Naive thymus-derived CD8-positive, alpha-beta T cell (primary cell): ENCODE measurements at places on chromosomes 2 and 18.

GRCh38 chr2:147560810-147561535 is 283.9 kb upstream of the ACVR2A start:
- DNase-seq, result no peak

DNA sequence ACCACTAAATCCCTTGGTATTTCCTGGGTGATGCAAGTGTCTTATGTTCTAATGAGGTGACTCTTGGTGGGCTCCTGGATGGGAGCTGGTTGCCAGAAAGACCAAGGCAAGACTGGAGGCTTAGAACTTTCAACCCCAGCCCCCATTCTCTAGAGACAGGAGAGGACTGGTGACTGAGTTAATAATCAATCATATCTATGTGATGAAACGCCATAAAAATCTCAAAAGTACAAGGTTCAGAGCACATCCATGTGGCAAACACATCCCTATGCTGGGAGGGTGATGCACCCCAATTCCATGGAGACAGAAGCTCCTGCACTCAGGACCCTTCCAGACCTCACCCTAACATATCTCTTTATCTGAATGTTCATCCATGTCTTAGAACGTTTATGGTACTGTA is 139.5 kb upstream of the LINC00305 start:
- DNase-seq, result no peak

- no peak for DNase-seq
Observed at GRCh38 chr18:75926811-75927210, 499.3 kb upstream of the SMIM21 start.

DNA sequence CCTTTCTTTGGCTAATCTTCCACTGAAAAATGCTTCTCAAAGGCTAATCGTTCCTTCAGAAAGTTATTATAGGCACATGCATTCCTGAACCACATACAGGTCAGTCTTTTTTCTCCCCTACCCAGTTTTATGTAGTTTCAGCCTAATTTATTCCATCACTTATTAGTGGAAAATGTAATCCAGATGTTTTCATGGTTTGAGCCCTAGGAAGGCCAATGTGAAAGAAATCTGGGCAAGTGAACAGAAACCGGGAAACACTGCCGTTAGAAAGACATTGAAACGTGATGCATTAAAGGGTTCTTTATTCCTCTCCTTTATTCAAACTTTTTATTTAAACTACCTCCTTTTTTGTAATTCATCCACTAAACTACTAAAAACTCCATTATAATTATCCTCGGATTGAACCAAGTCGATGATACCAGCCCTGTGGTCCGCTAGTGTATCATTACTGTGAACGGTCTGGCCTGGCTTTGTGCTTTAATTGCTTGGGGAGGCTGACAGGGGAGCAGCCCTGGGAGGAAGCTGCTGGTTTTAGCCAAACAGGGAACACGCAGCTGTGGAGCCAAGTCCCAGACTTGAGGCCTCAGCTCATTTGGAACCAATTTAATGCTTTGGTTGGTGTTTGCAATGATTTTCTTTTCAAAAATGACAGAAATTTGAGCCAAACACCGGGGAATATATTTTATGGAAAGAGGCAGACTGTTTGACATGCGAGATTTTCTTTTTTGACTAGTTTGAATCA is 149.2 kb downstream of the ARHGAP28 start:
- no peak for DNase-seq

DNA sequence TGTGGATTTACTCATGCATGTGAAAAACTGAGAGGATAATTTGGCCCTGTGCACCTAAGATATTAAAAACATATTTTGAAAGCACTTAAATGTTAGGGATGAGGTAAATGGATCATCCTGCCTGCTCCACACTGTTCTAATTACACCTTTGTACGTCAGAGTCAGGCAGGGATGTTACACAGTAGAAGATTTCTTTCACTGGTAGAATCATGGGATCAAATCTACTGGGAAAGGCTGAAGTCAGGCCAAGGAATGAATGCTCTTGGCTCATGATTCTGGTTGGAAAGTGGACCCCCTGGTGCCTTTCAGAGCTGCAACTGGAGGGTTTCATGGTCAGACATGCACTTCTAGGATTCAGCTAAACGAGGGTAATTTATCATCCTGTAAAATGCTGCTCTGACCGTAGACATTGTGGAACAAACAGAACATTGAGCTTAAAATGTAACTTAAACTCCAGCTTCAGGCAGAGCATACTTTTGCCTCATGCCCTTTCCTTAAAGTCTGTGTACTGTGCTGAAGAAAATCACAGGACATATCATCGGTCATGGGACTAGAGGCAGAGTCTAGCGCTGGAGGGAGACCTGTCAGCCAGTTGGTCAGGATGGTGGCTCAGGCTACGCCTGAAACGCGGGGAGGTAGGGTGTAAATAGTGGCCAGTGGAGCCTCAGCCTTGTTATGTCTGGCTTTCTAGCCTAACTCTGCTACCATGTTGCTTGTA is 4.9 kb downstream of the KCNE4 start:
- no peak for DNase-seq

DNA sequence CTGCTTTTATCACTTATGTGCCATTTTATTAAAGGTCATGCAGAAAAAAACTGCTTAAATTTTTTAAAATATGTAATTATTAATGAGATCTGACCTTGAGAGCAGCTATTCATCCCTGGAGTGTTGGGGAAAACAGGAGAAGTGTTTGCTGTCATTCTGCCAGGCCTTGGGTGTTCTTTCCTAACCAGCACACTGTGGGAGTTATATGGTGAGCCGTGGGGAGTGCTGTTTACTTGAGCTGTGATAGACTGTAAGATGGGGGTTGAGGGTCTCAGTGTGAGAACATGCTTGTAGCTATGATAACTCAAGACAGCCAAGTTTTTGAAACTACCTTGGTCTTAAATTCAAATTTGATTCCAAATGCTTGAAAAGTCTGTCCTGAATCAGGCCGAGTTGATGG is 101.3 kb upstream of the ARHGAP28 start:
- DNase-seq, result no peak

- DNase-seq, result no peak
Observed at GRCh38 chr18:12628706-12629702, 28.9 kb downstream of the SPIRE1 start.

- no peak for DNase-seq
Observed at GRCh38 chr18:25831301-25831701, 259.1 kb downstream of the SS18 start.
